ENCODE measurements at places on chromosomes 2 and 18.

- DNase-seq, result no peak
Measured at GRCh38 chr2:29583104-29583503, 338.3 kb downstream of the ALK start.

- no peak for DNase-seq
Measured at GRCh38 chr2:197207598-197207997, 103.0 kb downstream of the ANKRD44 start.

DNA sequence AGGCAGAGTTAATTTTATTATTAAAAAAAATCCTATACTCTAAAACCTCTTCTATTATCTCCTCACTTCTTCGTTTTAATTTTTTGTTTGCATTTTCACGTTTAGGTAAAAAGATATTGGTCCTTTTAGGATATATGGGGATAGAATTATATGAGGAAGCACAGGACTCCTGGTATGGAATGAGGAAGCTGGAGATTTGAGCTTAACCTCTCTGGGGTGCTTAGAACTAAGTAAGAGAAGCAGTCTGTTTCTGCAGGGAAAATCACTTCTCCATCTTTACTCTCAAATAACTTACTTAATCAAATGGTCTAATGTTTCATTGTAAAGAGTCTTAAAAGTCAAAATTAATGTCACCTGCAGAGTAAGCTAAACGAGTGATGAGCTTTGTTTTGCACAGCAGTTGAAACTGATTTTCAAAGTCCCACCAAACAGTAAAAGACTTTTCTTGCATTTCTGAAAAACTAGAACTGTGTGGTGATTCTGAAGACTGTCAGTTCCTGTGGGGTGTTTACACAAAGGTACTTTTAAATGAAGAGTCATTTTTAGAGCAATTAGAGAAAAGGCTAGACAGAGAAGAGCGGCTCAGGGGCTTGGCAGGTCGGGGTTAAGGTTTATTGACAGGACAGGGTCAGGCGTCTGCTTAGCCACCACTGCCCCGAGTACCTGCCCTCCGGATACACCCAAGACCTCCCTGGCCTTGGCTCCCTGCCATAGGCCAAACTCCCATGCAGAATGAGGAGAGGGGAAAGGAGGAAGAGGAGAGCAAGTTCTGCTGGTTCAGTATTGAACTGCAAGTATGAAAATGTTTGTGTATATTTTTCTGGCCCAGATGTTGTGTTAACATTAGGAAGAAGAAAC lies 21.6 kb downstream of the METAP1D start:
- no peak for DNase-seq

GRCh38 chr2:119694845-119695521 lies 16.0 kb downstream of the TMEM177 start:
- peak; percentile 26 for DNase-seq

DNA sequence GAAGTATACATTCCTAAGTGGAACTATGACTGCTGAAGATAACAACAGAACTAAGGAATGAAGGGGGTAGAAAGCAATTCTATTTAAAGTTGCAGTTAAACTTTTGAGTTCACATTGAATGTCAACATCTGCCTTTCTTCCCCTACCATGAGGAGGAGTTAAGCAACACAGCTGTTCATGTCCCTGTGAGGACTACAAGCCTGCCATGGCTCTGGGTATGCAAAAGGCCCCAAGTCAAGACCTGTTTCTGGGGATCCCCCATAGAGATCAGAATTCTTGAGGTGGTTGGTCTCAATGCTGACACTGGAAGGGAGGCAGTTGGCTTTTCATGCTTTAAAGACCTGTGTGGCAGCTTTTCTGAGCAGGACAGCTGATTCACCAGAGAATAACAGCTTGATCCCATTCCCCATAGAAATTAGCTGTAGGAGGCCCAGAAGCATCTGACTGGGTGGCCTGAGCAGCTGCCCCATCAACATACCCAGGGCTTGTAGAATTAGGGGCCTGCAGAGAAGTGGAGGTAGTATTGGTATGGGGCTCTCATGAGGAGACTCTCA lies 131.0 kb downstream of the SETBP1 start:
- DNase-seq, result no peak

DNA sequence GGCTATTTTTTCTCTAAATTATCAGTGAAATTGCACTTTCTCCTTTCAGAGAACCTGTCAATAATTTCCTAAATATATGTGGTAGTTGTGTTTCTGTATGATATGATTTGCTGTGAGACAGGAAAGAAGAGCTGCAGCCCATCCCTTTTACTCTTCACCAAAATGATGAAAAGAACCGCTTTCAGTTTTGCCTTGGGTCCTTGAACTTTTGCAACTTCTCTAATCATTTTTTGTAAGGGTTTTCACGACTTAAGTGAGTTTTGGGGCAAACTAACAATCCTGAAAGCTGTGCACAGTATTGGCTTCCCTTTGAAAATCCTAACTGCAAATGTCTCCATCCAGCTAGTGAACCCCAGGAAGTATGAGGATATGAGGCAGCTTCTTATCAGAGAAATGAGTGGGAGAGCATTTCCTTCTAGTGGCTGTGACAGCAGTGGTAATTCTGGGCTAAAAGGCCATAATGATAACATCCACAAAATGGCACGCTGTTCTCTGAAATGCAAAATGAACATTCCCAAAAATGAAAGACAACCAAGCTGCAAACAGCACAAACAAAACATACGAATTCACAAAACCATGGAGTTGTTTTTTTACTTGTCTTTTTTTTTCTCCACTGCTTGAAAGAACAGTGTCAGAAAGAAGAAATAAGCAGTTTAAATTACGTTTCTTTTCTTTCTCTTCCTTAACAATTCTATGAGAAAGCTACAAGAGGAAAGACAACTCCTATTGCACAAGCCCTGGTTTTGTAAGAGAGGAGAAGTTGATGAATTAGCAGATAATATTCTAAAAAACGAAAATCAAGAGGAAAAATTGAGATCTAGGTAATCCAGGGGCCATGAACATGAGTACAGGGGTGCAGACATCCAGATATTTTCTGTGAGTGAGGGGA lies 1291.6 kb upstream of the ZEB2 start:
- DNase-seq, result no peak

DNA sequence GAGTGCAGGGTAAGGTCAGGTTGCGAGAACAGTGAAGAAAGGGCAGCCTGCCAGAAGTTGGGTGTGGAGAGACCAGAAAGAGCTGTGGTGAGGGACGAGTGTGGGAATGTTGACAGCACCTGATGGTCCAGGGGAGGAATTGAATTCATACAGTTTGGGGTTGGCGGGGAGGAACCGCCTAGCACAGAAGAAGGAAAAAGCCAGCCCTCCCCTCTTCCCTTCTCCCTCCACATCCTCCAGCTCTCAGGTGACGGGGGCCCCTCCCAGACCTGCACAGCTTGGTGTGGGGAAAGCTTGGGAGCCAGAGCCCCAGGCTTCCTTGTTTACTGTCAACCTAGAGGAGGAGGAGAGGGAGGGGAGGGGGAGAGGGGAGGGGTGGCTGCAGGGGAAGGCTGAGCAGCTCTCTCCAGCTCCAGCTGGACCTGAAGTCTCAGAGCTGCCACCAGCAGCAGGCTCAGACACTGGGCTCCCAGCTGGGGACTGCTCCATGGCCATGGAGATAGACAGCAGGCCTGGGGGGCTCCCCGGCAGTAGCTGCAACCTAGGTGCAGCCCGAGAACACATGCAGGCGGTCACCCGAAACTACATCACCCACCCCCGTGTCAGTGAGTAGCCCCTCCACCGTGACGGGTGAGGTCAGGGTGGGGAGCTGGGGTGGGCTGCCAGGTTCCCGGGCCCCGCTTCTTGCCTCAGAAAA lies at the start of gene ATP6V1B1:
ATP6V1B1 (plus strand) TSS at position 433 of the 697 bp plus-strand sequence; CDS start at position 488, 55 bp downstream.
- DNase-seq, result no peak

DNA sequence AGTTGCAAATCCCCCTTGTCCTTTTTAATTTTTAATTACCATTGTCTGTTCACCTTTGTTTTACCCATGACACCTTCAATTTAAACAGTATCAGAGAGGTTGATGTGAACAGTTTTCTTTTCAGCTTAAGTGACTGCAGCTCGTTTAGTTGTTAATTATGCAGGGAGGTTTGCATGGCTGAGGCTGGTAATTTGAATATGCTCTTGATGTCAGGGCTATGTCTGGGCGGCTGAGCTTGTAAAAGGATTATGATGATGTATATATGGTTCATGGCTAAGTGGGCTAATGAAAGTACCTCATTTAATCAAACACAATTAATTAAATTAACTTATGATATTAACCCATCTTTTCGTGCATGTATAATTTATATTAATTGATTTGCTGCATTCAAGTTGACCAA lies 822.1 kb downstream of the GALR1 start:
- DNase-seq, result no peak

GRCh38 chr2:50118905-50119702 lies 912.8 kb downstream of the NRXN1 start:
- DNase-seq, result no peak

GRCh38 chr2:31888550-31888949 lies 122.3 kb downstream of the MEMO1 start:
- no peak for DNase-seq

DNA sequence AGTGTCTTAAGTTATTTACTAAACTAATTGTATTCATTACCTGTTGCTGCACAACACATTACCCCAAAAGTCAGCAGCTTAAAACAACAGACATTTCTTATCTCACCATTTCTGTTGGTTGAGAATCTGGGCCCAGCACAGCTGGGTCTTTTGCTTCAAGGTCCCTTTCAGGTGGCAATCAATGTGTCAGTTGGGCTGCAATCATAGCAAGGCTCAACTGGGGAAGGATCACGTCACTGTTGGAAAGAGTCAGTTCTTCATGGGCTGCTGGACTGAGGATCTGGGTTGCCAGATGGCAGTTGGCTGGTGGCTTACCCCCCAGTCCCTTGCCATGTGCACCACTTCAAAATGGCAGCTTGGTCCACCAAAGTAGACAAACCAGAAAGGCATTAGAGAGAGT lies 261.2 kb downstream of the SUCLG1 start:
- DNase-seq, result no peak

GRCh38 chr18:46400449-46400848 lies 256.6 kb downstream of the LOXHD1 start:
- no peak for DNase-seq

GRCh38 chr2:86543793-86544192 lies 19.4 kb downstream of the CHMP3 start:
- DNase-seq, result no peak

DNA sequence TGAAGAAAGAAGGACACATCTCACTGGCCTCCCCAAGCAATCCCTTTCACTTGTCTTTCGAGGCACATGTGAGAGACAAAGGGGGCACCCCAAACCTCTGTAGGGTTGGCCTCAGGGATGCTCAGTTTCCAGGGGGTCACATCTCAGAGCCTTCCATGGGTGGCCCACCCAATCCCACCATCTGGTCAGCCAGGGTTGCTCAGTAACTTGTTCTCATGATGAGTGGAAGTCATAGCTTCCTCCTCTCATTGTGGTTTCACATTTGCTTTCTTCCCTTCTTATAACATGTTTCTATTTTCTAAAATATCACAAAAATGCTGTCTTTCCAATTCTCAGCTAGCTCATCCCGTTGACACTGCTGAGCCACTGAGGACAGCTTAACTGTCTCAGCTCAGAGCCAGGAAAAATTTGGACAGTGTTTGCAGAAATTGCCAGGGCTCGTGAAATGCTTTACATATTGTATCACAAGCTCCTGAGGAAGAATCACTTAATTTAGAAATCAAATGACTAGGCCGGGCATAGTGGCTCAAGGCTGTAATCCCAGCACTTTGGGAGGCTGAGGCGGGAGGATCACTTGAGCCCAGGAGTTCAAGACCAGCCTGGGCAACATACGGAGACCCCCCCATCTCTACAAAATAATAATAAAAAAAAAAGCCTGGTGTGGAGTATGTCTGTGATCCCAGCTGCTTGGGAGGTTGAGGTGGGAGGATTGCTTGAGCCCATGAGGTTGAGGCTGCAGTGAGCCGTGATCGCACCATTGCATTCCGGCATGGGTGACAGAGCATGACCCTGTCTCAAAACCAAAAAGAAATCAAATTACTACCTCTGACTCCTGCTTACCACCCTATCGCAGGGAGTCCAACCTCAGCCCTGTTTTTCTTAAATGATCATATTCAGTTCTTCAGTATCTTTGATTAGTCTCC lies 129.3 kb downstream of the PRKCE start:
- no peak for DNase-seq

GRCh38 chr2:152425765-152426727 lies 91.1 kb downstream of the FMNL2 start:
- no peak for DNase-seq

DNA sequence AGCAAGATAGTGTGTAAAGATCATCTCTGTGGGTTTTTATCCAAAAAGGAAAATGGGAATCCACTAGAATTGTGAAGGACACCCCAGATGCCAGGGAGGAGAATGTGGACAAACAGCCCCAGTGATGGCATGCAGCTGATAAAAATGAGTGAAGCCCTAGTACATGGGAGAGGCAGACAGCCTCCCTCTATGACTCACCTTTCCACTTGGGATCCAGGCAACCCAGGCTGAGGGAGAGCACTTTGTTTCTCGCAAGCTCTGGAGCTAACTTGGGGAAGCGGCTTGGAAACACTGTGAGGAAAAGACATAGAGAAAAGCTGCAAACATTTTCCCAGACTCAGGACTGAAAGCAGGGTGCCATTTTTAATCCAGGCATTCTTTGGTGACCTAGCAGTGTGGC lies 5.3 kb upstream of the FLACC1 start:
- no peak for DNase-seq

DNA sequence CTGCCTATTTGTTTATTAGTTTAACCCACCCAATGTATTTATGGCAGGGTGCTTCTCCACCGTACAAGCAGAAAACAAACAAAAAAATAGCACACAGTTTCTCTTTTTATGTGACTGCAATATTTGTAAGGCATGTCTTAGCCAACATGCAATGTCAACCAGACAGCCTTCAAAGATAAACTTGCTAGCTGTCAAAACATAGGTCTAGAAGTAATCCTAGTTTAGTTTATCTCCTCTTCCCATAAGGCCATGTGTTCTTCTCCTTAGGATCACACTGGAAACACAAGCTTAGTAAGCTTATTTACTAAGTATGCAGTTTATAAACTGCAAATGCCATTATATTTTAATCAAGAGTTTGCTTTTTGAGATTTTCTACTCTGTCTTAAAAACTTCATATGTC lies 75.6 kb downstream of the LDAH start:
- no peak for DNase-seq

DNA sequence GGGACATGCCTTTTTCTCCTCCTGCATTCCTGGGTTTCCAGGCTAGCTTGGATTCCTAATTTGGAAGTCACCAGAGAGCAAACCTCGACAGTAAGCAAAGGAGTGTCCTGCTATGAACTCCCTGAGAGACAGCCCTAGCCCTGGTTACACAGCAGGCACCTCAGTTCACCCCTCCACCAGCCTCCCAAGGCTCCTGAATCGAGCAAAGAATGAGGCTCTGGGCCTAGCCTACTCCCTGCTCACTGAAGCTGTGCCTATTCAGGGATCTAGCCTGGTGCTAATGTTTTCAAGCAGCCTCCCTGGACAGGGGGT lies 66.7 kb upstream of the RMDN2 start:
- peak; percentile 54 for DNase-seq

DNA sequence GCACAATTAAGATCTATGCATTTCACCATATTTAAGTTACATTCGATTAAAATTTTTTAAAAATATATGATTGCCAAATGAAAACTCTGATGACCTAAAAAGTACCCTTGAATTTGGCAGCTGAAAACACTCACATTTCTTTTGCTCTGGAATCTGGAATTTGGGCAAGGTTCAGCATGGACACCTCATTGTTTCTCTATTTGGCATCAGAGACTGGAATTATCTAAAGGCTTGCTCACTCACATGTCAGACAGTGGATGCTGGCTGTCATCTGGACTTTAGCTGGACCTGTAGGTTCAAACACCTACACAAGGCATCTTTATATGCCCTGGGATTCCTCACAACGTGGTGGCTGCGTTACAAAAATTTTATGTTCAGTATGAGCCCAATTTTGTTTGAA lies 16.1 kb downstream of the MBOAT2 start:
- DNase-seq, result no peak

GRCh38 chr2:145797692-145798091 lies 1277.8 kb upstream of the ZEB2 start:
- no peak for DNase-seq

- DNase-seq, result no peak
Measured at GRCh38 chr18:5075297-5075696, 121.8 kb downstream of the AKAIN1 start.
